ENCODE measurements at places on chromosomes 7 and 10.

- no peak for DNase-seq
These were observed 45.9 kb downstream of the AKR1D1 start for GRCh38 chr7:138122162-138122561.

DNA sequence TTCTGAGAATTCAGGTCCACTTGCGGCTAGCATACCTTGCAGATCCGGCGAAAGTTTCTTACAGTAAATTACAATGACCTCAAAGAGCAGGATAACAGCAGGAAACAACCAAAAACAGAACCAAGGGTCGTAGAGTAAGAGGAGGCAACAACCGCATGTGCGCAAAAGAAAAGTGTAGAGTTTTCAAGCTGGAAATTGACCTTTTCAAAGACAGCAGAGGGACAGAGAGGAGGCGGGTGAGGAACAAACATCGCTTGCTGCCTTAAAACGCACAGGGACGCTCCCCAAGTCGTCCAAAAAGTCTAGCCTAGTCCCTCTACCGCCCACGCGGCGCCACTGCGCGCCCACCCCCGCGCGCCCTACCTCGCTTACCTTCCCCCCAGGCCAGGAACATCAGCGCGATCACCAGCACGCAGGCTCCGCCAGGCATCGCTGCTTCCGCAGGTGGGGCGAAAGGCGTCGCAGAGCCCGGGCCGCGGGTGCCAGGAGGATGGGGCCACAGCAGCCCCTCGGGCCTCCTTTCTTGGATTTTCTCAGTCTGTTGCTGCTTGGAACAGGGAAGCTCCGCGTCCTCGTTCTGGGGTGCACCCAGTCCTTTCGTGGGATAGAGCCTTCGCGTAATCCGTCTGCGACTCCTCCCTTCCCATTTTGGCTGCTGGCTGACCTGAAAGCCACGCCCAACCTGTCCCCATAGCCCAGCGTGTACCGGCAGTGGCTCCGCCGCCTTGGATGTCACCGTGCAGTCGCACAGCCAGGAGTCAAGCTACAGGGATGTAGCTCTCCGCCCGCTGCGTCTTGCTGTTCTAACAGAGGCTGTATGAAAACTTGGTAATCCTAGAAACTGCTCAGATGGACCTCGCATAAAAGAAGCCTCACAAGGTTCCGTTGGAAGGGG lies at the start of gene VWDE:
Gene VWDE (minus strand): TSS at position 579 of the 895 bp plus-strand sequence. CDS start 149 bp downstream, at position 430.
- no peak for DNase-seq

GRCh38 chr10:119700321-119700954 lies 25.4 kb upstream of the INPP5F start:
- no peak for DNase-seq

DNA sequence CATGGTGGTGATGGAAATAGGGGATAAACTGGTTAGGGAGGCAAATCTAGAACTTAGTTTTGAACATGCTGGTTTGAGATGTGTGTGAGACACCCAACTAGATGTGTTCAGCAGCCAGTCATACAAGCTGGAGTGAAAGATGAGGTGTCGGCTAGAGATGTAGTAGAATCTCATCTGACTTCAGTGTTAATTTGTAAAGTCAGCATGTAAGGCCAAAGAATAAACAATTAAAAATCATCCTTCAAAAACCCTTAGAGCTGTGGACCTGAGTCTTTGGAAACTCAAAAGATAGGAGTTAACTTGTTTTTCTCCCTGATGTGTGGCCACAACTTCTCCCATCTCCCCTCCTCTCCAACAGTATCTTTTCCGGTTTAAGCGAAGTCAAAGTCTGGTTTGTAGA lies 22.8 kb upstream of the AGK start:
- DNase-seq: no peak

GRCh38 chr7:54813398-54813797 lies 54.4 kb upstream of the SEC61G start:
- DNase-seq: no peak

GRCh38 chr10:108902619-108903285 lies 1020.6 kb downstream of the XPNPEP1 start:
- DNase-seq: no peak

- DNase-seq: no peak
These were observed 96.0 kb downstream of the HIPK2 start for GRCh38 chr7:139681812-139682135.

DNA sequence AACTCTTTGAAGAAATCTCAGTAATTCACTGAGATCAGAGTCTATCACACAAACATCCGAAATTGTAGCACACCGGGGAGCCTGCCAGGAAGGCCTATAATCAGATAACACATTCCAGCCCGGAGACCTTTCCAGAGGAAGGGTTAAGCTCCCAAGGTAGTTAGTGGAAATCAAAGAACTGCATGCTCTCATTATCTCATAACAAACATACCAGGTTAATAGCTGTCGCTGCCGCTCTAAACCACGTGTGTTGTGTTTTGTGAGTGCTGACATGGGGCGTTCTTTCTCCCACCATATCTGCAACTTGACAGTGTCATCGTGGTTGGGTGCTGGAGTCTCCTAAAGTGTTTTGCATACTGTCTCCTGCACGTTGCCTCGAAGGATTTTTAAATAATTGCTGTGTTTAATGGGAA lies 120.7 kb upstream of the CARD11 start:
- DNase-seq: no peak
